ENCODE measurements at places on chromosomes 4 and X. TPM values are rescaled to one million over a fixed set of nuclear protein-coding genes. Genes with fewer than 3 reads are reported as not detected.
A peak's percentile ranks its signal among the peaks of the same experiment; 100 is the strongest.

- no peak for DNase-seq
These were observed 413.8 kb downstream of the FAT4 start for GRCh38 chr4:125728568-125728967.

- no peak for DNase-seq
These were observed 15.2 kb upstream of the CXCL6 start for GRCh38 chr4:73821325-73821724.

- DNase-seq: no peak
These were observed 163.3 kb downstream of the MID1 start for GRCh38 chrX:10457092-10457491.

DNA sequence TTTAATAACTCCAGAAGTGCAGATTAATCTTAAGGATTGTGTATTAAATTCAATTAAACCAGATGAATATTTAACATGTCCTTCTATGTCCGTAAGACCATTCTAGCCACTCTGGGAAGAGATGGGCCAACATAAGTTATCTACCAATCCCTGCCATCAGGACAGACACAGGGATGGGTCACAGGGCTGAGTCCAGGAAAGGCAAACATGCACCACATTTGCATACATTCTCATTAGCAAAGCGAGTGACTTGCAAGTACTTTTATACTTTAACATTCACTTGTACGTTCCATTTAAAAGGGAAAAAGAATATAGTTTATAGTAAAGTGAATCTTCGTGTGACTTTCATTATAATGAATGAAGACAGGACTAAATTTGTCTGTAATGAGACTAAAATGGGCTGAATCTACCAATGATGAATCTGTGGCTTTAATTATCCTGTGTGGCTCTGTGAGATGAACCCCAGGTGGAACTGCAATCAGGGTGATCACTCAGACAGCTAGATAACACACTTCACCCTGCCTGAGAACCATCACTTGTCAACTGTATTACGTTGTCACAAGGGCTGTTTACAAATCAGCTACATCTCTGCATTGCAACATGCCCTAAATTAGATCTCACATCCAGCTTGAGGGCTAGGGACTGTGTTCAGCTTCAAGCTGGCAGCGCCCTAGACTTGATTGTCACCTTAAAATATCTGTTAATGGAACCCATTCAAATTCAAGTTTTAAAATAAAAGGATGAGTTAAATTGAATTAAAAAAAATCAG, 77.2 kb downstream of the SH3KBP1 start:
- no peak for DNase-seq

DNA sequence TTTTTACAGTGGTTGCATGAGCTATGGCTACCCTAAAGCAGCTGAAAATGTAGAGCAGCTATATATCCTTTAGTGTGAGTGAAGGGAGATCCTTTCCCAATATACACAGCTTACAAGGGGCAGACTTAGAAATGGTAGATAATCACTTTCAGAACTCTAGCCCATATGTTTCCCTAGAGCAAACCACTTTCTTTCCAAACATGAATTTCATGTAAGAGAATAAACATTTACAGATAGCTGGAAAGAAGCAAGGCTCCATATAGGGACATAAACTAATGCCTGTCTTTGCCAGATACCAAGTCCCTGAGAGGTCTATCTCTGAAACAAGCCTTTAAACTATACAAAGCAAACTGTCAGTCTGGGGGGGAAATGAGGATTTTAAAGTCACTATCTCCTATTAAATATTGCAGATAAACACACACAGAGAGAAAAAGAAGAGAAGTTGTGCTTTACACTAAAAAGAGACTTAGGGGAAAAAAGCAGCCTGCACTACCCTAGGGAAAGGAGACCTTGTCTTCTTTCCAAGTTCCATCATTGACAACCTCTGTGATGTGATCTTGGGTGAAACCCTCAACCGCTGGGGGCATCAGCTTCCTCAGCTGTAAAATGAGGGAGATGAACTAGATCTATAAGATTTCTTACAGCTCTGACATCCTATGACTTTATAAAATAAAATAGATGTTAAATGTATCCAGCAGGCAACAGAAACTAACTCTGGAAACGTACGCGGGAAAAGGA, 73.6 kb downstream of the TMEM156 start:
- no peak for DNase-seq

- peak; percentile 39 for DNase-seq
These were observed 36.7 kb downstream of the PSAPL1 start for GRCh38 chr4:7398104-7398423.

- DNase-seq: no peak
These were observed 33.7 kb downstream of the BST1 start for GRCh38 chr4:15736514-15737050.

DNA sequence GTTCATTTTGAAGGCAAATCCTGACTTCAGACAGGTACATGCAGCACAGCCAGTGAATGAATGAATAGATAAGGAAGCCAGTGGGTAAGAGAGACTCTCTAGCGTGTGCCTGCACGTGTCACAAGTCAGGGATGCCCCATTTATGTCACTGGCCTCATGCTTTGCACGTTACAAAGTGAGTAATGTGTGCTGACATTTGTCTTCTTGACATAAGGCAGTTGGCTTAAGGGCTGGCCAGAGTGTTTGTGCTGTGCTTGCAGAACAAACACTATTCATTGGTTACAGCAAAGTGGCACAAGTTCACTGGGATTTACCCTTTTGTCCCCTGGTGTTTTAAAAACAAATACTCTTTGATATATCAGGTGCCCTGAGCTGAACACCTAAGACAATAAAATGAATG, 55.9 kb downstream of the CRMP1 start:
- DNase-seq: no peak

DNA sequence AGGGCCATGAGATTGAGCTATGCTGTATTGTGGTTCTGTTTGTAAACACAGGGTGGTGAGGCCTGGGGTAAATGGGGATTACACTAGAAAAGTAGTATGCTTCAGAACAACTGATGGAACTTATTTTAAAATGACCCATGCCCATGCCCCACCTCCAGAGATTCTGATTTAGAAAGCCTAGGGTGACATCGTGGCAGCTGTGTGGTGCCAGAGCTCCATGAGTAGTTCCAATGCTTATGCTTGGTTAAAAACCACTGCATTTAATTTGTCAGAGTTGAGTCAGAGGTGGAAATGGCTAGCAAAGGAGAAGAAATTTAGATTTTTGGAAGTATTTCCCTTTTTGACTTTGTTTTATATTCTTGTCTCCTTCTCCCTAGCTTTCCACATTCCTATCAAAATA, 63.4 kb upstream of the PDE5A start:
- DNase-seq: no peak

DNA sequence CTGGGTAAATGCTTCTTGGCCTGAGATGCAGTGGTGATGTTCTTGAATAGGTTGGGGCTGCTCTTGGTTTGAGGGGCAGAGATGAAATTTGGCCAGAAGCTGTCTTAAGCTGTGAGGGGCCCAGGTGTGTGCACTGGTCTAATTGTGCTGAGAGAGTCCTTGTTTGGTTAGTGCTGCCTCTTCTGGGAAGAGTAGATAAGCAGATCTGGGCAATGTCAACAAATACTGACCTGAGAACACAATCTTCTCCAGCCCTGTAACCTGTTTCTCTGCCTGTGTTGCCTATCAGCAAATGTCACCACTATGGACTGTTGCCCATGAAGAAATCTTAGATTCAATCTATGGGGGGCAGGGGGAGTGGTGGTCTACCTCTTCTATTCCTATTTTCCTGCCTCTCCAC, 17.2 kb upstream of the USP27X start:
- DNase-seq: no peak

Gene CT45A1
- not detected for total RNA-seq

Gene VCX
- total RNA-seq: not detected

Gene CXCL6
- not detected for total RNA-seq

Gene AWAT2
- not detected for total RNA-seq

Gene ATP2B3
- total RNA-seq: not detected

Gene GASK1B
- total RNA-seq: 10.7 TPM

Gene RIPPLY1
- total RNA-seq: not detected

Gene POF1B
- total RNA-seq: 59.4 TPM
